ENCODE measurements at places on chromosomes 12 and 14. TPM values are rescaled to one million over a fixed set of nuclear protein-coding genes. Genes with fewer than 3 reads are reported as not detected.
A peak's percentile ranks its signal among the peaks of the same experiment; 100 is the strongest.

Gene CDH24
- total RNA-seq = 23.7 TPM

Gene C14orf119
- 42.2 TPM for total RNA-seq

Gene EIF2S3B
- total RNA-seq = 1.8 TPM

Gene TSPAN9
- 30.9 TPM for total RNA-seq

Gene LYZ
- 11.1 TPM for total RNA-seq

Gene LHX5
- 0.41 TPM for total RNA-seq

Gene RIN3
- total RNA-seq = 6.7 TPM

Gene FAM161B
- 3.4 TPM for total RNA-seq

Gene CBLN3
- 1.9 TPM for total RNA-seq

Gene PTCSC3
- total RNA-seq = not detected

Gene OS9
- total RNA-seq = 197 TPM

Gene LRTM2
- total RNA-seq = 0.48 TPM

DNA sequence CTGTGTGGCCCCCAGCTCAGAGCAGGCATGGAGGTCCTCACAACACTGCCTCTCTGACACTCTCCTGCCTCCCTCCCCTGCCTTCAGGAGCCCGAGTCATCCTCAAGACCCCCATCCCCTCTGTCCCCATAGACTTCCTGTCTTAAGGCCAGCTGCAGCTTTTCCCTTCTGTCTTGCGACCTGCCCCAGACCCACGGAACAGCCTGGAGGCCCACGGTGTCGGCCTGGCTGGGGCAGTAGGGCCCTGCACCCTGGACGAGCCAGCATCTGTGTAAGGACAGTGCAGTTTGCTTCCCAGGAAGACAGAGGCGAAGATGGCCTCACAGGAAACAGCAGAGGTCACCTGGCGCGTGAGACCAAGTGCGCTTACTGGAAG lies 9.7 kb downstream of the TEDC1 start:
- DNase-seq = no peak

- no peak for DNase-seq
Observed at GRCh38 chr14:82112210-82112839, 578.7 kb upstream of the SEL1L start.

DNA sequence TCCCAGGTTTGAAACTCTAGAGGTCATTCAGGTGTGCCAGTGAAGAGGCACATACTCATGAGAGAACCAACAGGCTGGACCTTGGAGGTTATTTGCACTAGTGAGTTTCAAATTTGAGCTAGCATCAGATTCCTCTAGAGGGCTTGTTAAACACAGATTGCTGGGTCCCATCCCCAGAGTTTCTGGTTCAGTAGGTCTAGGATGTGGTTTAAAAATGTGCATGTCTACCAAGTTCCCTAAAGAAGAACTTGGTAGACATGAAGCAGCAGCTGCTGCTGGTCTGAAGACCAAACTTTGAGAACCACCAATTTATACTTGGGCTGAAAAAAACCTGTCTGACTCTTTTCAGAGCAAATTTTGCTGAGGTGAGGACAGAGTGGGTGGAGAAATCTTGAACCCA lies 61.7 kb downstream of the SUSD6 start:
- DNase-seq = no peak

- no peak for DNase-seq
Observed at GRCh38 chr12:49507139-49507538, 31.7 kb upstream of the KCNH3 start.

DNA sequence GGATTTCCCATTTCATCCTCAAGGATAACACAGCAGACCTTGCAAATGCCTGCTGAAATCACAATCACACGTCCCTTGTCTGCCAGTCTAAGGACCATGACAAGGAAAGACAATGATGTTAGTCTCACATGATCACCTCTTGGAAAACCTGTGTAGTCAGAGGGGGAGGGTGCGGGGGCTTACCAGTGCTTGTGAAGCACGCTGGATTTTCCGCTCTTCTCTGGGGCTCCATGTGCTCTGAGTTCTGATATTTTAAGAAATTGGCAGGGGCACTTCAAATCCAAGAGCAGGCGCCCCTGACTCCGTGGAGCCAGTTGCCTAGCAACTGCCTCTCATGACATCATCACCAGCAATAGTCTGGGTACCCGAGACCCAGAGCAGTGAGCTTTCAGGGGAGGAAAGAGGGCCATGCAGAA lies 200.9 kb upstream of the C14orf180 start:
- no peak for DNase-seq

DNA sequence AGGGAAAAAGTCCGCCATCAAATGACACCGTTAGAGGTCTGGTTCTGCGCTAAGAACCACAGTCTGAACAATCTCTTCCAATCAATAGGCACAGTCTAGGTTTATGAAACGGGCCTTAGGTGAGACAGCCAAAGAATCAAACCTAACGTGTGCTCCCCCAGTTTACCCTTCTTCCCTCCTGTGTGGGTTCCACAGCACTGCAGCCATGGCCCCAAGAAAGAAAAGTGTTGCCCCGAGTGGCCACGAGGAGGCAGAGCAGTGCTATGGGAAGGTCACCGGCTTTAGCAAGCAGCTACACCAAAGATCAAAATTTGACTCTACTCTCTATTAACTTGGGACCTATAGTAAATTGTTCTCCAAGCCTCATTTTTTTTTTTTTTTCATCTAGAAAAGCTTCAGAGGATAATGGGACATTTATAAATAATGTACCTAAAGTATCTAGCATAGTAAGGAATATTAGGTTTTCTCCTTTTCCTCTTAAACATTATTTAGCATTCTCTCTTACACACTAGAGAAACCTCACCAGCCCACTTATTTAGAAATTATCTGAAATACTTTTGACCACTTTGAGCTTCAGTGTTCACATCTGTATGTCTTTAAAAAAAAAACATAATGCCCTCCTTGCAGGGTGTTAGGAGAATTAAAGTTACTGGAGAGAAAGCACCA lies 70.2 kb upstream of the GPHB5 start:
- DNase-seq = peak; percentile 25

GRCh38 chr12:103817791-103818190 lies 23.2 kb downstream of the NT5DC3 start:
- DNase-seq = no peak

DNA sequence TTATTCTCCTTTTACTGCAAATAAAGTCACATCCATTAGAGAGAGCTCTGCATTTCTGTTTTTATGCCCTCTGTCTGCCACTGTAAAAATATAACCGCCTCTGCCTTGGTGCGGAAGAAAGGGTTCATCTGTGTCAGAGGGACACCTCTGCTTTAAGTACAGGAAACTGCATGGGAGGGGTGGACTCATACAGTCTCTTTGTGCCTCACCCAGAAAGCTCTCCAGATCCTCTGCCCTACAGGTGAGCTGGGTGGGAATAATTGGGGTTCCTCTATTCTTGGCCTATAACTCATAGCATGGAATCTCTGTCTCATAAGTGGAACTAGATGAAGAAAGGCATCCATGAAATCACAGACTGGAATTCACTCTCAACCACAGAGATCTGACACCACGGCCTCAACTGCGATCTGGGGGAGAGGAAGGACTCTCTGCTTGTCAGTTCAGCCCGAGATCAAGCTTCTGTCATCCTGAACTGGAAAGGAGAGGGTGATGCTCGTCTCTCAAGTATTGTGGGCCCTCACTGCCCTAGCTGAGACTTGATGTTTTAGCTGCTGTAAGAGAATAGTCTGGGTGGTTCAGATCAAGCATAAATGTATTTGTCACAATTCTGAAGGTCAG lies 702.3 kb downstream of the TMEM121 start:
- DNase-seq = no peak

- DNase-seq = no peak
Observed at GRCh38 chr14:32012062-32012461, 65.0 kb upstream of the ARHGAP5 start.

- DNase-seq = no peak
Observed at GRCh38 chr12:2618291-2618995, 176.3 kb upstream of the FKBP4 start.

DNA sequence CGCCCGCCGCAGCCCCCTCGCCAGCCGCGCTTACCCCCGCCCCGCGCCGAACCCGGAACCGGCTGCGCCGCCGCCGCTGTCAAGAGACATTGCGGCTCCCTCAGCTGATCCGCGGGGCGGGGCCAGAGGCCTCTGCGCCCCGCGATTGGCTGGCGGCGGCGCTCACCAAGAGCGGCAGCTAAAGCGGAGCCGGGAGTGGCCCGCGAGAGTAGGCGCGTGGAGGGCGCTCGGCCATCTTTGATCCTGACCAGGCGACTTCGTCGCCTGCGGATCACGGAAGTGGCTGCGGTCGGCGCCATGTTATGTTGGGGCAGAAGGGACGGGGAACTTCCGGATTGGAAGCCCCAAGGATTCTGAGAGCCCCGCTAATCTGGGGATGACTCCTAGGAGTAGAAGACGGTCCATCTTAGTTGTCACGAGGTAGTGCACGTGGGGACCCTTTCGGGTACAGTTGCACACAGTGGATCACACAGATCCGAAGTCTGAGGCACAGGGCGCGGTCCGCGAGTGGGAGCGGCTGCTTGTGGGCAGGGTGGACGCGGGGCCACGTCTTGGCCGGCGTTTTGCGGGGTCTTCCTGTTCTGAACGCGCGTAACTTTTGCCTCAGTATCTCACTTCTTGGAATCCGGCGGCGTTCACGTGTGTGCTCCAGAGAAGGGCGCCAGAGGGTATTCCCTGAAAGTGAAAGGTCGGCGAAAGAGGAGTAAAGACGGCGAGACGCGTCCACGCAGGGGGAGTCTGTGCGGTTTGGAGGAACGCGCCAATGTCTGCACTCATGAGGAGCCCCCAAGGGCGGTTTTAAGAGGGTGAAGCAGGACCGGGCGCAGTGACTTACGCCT lies at the start of gene CHFR:
Gene CHFR (minus strand): TSS at position 93 of the 839 bp plus-strand sequence. CDS start 277 bp downstream, outside the sequence.
- DNase-seq = peak; percentile 86

DNA sequence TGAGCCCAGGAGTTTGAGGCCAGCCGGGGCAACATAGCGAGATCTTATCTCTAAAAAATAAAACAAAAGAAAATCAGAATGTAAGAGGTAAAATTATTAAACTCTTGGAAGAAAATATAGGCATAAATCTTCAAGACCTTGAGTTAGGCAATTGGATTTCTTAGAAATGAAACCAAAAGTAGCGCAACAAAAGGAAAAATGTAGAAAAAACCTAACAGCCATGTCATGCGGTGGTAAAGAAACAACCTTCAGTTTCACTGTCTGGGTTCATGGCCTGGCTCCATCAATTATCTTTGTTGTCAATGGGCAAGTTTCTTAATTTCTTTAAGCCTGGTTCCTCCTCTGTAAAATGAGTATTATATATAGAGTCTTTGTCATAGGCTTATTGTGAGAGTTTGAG lies 5.6 kb upstream of the GCH1 start:
- DNase-seq = no peak

DNA sequence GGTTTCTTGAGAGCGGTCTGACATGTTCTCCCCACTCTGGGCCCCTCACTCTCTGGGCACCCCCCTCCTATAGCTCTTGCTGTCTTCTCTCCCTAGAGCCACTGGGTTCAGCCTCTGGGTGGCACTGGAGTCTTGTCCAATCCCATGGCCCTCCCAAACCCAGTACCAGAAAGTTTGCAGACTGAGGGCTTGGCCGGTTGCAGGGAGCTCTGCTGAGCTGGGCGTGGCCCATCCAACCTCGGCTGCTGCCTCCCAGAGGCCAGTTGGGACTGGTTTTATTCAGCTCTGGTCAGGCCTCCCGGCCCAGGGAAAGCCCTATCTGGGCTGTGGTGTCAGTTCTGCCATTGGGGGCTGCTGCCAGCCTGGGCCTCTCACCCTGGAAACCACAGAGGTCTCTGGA lies 37.9 kb downstream of the ISCA2 start:
- DNase-seq = no peak

- DNase-seq = no peak
Observed at GRCh38 chr12:67890726-67891258, 98.5 kb upstream of the IFNG-AS1 start.

DNA sequence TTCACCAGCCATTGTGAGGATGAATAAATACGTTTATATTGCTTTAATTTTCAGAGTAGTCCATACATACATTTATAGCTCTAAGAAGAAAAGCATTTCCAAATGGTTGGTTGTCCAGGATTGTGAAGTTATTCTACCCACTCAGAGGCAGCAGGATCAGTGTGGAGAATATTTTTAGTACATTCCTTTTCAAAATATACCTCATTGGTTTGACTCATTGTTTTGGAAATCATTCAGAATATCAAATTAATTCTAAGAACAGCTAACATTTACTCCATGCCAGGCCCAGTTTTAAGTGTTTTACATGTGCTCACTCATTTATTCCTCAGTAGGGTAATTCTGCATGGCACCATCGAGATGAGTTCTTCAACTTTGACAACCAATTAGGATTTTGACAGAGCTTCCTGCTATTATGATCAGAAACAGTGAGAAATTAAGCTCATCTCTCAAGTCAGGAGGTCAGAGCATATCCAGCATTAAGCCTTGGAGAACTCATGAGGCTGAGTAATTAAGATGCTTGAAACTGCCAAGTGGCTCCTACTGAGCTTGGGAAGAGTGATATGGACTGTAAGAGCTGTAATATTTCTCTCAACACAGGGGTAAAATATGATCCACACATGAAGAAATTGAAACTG lies 153.3 kb upstream of the CLEC14A start:
- no peak for DNase-seq

- no peak for DNase-seq
Observed at GRCh38 chr14:52852810-52853521, 61.6 kb upstream of the GNPNAT1 start.

- DNase-seq = no peak
Observed at GRCh38 chr14:92785667-92786426, 8.3 kb upstream of the GOLGA5 start.

DNA sequence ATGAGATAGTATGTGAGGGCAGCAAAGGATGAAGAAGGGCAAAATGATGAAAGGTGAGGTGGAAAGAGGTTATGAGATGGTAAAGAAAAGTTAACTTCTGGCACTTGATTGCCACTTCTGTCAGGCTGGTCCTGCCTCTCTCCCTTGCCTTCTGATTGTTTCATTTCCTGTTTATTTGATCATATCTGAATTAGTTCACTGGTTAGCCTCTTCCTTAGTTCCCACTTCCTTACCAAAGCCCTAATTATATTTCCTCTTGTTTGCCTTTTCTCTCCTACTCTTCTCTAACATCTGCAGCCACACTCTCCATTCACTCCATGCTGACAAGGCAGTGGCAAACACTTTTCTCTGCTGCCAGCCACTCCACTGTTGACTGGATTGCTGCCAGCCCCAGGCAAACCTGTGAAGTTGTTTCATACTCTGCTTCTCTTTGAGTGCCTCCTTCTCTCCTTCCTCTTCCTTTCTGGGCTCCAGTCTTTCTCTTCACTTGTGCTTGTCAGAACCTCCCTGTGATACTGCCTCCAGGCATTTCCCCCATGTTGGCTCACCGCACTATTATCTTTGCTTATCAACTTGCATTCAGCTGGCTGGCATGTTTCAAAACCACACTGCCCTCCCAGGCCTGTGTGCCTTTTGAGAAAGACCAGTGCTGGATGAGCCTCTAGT lies 8.1 kb downstream of the PNP start:
- no peak for DNase-seq

DNA sequence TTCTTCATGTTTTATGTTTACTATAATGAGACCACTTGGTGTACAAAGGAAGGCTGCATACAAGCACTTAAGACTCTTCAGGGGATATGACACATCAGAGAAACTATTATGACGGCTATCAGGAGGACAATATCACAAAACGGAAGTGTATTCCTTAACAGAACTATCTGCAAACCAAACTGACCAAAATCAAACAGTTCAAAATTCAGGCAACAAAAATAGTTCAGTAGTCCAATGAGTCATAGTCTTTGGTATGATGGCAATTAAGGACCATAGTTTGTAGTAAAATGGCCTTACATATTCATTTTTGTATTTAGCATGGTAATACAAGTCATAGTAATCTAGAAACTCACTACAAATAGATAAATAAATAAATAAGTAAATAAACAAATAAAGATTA lies 1638.7 kb upstream of the SEL1L start:
- DNase-seq = no peak

- no peak for DNase-seq
Observed at GRCh38 chr12:86948851-86949250, 692.7 kb upstream of the MGAT4C start.

GRCh38 chr14:50531595-50532501 lies 521 bp downstream of the MAP4K5 start:
- DNase-seq = peak; percentile 39

- DNase-seq = no peak
Observed at GRCh38 chr12:58764100-58764953, 156.0 kb downstream of the LRIG3 start.

Data from progenitor cell of endocrine pancreas (in vitro differentiated cells).